ENCODE measurements at places on chromosomes 6 and 20. TPM values are rescaled to one million over a fixed set of nuclear protein-coding genes. Genes with fewer than 3 reads are reported as not detected.

SPTLC3 gene
- 10.0 TPM for total RNA-seq

DTD1 gene
- 80.6 TPM for total RNA-seq

DNA sequence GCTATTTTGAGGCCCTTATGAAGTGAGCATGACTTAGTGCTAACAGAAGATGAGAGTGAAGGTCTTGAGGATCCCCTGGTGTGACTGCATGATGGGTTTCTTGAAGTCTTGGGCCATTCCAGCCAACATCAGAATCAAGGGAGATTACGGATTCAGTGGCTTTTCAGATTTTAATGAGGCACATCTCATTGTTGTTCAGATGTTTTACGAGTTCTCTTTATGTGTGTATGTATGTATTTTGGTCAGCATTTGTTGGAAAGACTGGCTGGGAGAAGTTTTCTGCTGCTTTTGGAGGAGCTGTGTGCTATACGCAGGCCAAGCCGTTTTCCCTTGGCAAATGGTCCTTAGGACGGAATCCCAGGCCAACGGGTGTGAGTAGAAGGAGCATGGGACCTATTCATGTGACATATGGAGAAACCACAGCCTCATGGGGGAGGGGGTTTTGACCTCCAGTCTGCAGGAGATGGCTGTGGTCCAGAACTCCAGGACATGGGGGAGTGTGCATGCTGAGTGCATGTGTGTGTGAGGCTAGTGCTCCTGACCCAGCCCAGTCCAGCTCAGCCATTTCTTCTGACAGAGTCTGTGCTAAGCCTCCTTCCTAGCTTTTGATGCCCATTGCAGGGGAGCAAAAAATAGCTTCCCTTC, 35.3 kb downstream of the CHMP4B start:
- DNase-seq: no peak

GRCh38 chr20:33649201-33649681, 12.9 kb upstream of the C20orf144 start:
- DNase-seq: no peak

DNA sequence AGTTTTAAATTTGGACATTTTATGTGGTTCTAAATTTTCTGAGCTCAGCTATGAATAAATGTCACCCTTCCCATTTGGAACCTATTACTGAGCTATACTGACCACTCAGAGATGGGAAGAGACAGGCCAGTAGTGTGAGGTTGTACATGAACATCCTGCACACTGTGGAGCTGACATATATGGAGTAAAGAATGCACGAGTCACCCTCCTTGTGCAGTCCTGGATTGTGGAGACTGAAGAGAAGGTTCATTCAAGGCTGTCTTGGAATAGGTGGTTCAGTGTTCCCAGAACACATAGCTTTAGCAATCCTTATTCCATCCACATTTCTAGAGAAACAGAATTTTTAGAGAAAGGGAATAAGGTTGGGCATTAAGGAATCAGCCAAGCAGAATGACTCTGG, 50.3 kb upstream of the OGFRL1 start:
- no peak for DNase-seq

- peak; percentile 56 for DNase-seq
Observed at GRCh38 chr6:42402184-42402583, 49.5 kb downstream of the TRERF1 start.

GRCh38 chr6:44219053-44219814, 2.5 kb downstream of the MYMX start:
- peak; percentile 68 for DNase-seq

Measured in Daoy (cell line).